ENCODE measurements at places on chromosomes 16 and 17.

DNA sequence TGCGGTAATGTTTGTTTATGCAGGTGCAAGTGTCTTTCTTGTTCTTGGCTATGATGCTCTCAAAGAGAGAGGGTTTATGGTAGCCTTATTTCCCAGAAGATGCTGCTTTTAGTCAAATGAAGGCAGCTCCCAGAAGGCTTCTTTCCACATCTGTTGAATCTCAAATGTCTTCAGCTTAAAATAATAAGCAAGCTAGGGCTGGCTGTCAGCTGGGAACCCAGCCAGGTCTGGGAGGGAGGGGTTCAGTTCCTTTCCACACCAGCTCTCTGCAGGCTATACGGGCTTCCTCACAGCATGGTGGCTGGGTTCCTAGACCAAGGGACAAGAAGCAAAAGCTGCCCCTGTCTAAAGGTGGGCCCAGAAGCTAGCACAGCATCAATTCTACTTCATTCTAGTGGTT, 47.4 kb upstream of the ATF7IP2 start:
- no peak for DNase-seq

DNA sequence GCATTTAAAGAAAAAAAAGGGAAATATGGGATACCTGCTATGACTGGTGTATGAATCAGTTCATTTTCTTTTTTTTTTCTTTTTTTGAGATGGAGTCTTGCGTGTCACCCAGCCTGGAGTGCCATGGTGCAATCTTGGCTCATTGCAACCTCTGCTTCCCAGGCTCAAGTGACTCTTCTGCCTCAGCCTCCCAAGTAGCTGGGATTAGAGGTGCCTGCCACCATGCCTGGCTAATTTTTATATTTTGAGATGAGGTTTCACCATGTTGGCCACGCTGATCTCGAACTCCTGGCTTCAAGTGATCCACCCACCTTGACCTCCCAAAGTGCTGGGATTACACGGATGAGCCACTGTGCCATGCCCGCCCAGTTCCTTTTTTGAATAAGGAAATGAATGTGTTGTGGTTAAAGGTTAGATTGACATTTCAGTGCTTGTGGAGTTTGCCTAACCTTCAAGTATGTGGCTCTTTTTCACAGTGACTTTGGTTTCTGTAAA, 7.7 kb downstream of the HAPSTR1 start:
- peak; percentile 19 for DNase-seq

DNA sequence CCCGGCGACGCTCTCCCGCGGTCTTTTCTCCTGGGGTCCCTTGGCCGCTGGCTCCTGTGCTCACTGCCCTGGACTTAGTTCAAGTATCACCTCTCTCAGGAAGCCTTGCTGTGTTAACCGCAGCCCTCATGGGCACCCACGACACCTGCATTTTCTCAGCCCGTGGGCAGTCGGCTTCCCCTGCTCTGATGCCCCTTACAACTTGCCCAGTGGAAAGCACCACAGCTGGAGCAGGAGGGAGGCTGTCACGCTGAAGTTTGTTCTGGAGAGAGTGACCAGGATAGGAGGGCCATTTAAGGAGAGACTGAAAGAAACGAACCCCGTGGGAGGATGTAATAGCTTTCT, 395 bp downstream of the STXBP4 start:
- DNase-seq = no peak

- peak; percentile 75 for DNase-seq
Observed at GRCh38 chr16:11233727-11234376, 22.2 kb downstream of the SOCS1 start.

DNA sequence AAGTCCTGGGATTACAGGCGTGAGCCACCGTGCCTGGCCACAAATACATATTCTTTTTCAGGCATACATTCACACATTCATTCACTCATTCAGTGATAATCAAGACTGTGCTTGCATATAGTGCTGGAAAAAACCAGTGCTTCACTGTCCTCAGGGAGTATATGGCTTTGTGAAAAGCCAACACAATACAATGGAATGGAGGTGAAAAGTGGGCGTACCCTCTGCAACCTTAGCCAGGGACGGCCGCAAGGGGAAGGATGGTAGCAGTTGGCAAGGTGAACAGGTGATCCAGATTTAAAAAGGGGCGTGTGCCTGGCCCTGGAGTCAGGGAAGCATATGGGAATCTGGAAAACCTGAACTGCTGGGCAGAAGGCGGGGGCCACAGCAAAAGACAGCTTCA, 18.1 kb upstream of the GAN start:
- no peak for DNase-seq

DNA sequence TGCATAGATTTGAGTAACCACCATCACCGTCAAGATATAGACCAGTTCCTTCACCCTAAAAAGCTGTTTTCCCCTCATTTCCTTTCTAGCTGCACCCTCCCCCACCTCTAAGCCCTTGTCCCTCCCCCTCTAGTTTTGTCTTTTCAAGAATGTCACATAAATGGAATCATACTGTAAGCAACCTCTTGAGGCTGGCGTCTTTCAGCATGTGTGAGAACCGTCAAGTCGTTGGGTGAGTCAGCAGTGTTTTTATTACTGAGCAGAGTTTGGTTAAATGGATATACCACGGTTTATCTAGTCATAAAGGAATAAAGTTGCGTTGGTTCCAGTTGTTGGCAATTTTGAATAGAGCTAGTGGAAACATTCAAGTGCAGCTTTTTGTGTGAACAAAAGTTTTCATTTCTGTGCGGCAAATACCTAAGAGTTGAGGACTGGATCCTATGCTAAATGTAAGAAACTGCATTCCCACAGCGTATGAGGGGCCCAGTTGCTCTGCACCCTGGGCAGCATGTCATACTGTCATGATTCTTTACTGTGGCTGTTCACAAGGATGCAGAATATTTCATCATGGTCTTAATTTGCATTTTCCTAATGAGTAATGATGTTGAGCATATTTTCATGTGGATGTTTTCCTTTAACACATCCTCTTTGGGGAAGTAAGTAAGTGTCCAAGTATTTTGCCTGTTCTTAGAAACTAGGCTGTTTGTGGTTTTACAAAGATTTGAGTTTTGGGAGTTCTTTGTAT, 264.3 kb downstream of the CPPED1 start:
- DNase-seq = peak; percentile 47

GRCh38 chr17:38940404-38940803, 15.0 kb downstream of the LASP1NB start:
- DNase-seq = no peak

- no peak for DNase-seq
Observed at GRCh38 chr17:35088356-35088880, 24.9 kb upstream of the RFFL start.

- DNase-seq = no peak
Observed at GRCh38 chr16:67966549-67967182, 1.8 kb downstream of the SLC12A4 start.

DNA sequence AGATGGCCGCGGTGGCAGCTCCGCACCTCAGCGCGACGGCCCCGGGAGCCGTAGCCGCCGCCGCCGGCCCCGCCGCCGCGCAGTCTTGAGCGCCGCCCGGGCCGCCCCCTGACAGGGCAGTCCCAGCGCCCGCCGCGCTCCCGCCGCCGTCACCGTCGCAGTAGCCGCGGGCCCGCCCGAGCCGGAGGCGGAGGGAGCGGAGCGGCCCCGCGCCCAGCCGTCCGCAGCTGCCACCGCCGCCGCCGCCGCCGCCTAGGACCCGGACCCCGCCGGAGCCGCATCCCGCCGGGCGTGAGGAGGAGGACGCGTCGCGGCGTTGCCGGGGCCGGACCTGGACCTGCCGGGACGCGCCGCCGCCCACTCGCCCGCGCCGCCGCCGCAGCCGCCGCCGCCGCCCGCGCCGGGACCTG, 218 bp downstream of the TNRC6C start:
- no peak for DNase-seq

DNA sequence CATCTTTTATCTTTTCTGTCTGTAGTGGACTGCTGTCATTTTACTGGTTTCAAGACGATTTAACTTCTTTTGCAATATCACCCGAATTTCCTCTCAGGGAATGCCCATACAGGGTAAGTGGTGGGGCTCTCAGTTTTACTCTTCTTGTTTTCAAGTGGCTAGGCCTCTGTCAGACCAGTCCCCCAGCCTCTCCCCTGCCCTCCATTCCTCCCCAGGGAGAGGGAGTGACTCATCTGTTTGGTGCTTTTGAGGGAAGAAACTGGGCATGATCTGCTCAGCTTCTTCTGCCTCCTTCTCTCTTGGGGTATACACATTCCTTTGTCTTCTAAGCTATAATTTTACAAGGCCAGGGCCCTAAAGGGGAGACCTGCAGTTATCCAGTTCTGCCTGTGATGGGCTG, 332.0 kb downstream of the CBLN1 start:
- DNase-seq = no peak
